ENCODE measurements at places on chromosomes 2 and 18.

- DNase-seq, result no peak
Observed at GRCh38 chr2:51484605-51485004, 452.7 kb upstream of the NRXN1 start.

DNA sequence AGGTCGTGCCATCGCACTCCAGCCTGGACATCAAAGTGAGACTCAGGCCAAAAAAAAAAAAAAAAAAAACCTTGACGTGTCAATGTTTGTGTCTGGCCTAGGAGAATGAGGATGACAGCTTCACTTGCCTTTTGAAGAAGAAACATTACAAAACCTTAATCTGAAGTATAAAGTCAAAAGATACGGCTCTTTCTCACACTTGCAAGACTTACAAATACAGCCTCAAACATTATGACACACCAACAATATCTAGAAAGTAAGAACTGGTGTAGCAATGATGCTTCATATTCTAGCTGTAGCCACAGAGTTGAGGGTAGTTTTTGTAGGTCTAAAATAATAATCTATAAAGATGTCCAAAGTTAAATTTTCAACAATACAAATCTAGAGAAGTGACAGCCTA, 25.5 kb downstream of the MPPE1 start:
- no peak for DNase-seq

GRCh38 chr2:212960336-212960735, 191.1 kb downstream of the IKZF2 start:
- DNase-seq, result no peak

- no peak for DNase-seq
Observed at GRCh38 chr2:66189553-66189952, 245.4 kb upstream of the MEIS1 start.

GRCh38 chr2:111662771-111663470, 221.1 kb downstream of the ANAPC1 start:
- DNase-seq, result no peak

- DNase-seq, result no peak
Observed at GRCh38 chr2:138752197-138752956, 27.8 kb downstream of the NXPH2 start.

DNA sequence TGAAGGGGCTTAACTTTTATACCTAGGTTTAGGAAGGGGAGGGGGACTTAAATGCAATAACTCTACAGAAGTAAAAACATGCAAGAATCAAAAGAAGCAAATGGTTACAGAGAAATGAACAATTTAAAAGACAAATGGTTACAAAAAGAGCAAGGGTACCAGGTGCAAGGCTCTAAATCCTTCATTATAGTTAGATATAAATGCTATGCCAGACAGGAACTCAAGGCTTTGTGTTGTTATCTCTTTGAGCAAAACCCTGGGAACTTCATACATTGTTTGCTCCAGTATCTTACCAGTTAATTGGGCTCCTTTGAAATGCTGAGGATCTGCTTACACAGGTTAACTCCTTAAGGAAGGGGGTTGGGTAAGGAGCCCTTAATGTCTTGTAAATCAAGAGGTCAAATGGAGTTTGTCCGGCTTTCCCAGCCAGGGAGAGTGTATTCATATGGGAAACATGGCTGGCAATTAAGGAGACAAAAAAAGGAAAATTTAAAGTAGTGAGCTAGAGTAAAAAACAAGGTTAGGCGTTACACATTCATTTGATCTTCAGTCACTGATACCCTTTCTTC, 347.5 kb downstream of the CELF4 start:
- DNase-seq, result no peak

DNA sequence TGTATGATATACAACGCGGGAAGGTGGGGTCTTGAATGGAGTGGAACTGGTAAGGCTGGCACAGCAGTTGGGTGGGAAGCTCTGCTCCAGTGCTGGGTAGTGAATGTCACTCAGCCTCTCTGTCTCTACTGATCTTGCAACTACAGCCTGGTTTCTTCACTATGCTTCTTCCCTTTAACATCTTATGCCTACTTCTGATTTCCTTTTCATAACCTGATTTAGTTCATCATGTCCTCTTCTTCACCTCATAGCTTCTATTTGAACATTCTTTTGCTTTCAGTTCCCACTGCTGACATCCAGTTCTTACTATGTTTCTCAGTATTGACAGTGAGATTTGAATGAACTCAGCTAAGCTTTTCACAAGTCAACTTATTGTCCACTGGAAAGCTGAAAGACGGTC, 286.2 kb downstream of the ARL6IP6 start:
- DNase-seq, result no peak

- DNase-seq, result no peak
Observed at GRCh38 chr2:97736608-97737330, 23.4 kb downstream of the ZAP70 start.

GRCh38 chr18:80172056-80172455, 63.0 kb downstream of the ADNP2 start:
- no peak for DNase-seq

DNA sequence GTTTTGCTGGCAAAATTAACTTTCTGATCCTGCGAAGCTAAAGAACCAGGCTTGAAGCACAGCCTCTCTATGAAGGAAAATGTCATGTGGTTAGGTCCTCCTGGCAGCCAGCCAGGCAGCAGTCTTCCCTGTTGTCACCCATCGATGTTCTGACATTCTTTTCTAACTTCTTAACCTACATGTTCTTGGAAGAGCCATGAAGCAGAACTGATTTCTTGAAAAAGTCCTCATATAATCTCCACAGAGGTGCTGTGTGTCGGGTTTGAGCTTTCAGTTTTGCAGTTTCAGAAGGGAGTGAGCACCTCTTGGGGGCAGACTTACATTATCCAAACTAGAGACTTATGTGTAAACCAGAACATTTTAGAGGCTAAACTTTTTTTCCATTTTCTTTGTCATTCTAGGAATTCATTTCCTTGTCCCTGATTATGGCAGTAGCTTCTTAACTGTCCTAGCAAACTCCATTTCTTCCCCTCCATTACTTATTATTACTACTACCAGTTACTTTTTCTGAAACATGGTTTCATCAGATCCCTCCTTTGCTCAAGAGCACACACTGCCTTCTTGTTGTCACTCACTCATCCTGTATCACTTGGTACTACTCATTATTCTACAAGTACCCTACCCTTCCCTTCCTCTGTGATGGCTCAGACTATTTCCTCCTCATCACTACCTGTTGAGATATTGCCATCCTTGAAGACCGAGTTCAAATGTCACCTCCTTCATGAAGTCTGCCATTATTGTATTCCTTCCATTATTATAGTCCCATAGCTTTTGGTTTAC, 31.1 kb downstream of the DOK1 start:
- DNase-seq, result no peak

DNA sequence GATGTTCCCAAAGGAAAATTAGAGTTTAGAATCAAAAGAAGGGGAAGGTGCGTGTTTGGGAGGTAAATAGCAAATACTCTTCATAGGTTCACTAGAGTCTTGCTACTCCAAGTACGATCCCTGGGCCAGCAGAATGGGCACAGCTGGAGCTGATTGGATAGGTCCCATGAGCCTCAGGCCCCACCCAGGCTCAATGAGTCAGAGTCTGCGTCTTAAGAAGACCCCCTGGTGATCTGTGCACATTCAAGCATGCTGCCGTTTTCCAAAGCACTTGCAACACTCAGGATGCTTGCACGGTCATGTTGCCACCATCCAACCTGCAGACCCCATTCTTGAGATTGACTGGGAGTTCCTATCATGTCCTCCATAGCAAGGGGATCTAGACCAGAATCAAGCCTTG, 40.5 kb downstream of the ABCG8 start:
- DNase-seq, result no peak

DNA sequence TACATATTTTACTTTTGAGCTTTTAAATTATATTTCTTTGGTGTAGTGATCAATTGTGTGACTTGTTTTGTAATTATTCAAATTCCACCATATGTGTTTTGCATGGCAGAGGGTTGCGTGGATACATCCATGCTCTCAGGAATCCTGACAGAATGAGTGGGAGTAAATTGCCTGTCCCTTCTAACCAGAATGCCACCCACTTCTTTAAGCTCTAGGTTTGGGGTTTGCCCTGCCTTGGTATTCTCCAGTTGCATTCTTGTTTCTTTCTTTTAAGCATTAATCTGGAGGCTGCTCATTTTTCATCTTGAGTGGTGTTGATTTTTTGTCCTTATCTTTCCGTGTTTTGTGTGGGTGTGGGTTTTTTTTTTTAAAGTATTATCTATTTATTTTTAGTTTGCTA, 360.0 kb downstream of the PTPRM start:
- DNase-seq, result no peak

DNA sequence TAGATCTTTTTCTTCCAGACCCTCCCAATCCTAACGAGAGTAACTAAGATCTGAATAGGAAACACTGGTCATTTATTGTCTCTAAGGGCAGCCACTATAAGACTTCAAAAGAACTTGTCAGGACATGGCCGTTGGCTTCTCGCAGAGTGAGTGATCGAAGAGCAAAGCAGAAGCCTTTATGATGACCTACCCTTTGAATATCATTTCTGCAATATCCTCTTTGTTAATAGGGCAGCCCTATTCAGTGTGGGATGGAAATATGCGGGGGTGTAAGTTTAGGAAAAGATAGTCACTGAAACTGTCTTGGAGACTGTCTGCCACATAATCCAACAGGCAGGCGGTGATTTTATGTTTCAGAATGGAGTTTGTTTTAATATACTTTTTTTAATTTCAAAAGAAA, 70.9 kb downstream of the FBXO36 start:
- DNase-seq, result no peak
